ENCODE measurements at places on chromosomes 7 and 10.

- DNase-seq: no peak
Observed at GRCh38 chr7:90111-91063, 102.0 kb upstream of the FAM20C start.

- no peak for DNase-seq
Observed at GRCh38 chr10:58576751-58577436, 64.2 kb downstream of the BICC1 start.

GRCh38 chr10:122878799-122879338 is 512 bp downstream of the FAM24B start:
- no peak for DNase-seq

DNA sequence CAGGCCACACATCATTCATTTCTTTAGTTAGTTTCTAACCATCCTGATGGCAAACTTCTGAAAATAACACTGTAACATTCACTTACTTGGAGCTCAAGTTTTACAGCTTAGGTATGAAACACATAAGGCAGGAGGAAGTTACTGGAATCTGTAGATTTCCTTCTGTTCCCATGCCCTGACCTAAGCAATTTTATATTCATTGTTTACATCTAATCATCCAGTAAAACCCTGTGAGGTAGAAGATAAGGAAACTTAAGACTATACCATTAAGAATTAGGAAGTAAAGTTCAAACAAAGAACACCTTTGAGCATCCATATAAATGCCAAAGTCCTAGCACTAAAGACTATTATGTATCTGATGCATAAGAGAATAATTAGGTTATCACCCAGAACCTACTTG is 19.5 kb downstream of the RALA start:
- no peak for DNase-seq

All from anterior cingulate cortex (tissue), 58 donors.